ENCODE measurements at places on chromosomes 11 and 22.

GRCh38 chr22:40215266-40215665 is 37.5 kb downstream of the TNRC6B start:
- peak; percentile 76 for DNase-seq

GRCh38 chr22:20036535-20037392 is 15.9 kb downstream of the TANGO2 start:
- DNase-seq, result no peak

GRCh38 chr11:14554959-14555358 is 34.8 kb upstream of the PSMA1 start:
- DNase-seq, result peak; percentile 76

GRCh38 chr11:45820211-45820857 is 15.4 kb downstream of the SLC35C1 start:
- no peak for DNase-seq

DNA sequence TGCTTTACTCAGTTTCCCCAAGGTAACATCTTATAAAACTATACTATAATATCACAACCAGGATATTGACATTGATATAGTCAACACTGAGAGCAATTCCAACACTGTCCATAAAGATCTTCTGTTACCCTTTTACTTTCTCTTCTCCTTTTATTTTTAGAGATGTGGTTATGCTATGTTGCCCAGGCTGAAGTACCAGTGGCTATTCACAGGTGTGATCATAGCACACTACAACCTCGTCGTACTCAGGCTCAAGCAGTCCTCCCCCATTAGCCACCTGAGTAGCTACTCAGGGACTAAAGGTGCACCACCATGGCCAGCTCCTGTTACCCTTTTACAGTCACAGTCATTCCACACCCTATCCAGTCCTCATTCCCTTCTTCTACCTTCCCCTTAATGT is 119.7 kb downstream of the CWF19L2 start:
- no peak for DNase-seq

DNA sequence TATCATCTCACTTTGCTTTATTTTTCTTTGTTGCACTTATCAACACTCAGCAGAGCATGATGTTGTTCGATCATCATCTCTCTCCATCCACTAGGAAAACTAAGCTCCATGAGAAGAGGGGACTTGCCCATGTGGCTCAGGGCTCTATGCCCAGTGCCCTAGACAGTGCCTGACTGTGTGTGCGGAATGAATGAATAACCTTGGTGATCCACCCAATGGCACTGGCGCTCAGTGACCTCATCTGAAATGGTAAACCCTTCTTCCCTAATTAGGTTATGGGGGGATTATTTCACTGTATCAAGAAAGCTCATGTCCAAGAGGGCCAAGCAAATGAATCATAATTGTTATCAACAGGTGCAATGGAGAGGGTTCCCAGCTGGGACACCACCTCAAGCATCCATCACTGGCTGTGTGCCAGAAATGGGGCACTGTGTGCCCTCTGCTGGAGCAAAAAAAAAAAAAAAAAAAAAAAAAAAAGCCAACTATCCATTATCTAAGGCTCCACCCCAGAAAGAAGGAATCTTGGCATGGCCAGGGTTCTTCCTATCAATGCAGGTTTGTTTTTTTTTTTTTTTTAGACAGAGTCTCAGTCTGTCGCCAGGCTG is 172.6 kb downstream of the LARGE1 start:
- no peak for DNase-seq

DNA sequence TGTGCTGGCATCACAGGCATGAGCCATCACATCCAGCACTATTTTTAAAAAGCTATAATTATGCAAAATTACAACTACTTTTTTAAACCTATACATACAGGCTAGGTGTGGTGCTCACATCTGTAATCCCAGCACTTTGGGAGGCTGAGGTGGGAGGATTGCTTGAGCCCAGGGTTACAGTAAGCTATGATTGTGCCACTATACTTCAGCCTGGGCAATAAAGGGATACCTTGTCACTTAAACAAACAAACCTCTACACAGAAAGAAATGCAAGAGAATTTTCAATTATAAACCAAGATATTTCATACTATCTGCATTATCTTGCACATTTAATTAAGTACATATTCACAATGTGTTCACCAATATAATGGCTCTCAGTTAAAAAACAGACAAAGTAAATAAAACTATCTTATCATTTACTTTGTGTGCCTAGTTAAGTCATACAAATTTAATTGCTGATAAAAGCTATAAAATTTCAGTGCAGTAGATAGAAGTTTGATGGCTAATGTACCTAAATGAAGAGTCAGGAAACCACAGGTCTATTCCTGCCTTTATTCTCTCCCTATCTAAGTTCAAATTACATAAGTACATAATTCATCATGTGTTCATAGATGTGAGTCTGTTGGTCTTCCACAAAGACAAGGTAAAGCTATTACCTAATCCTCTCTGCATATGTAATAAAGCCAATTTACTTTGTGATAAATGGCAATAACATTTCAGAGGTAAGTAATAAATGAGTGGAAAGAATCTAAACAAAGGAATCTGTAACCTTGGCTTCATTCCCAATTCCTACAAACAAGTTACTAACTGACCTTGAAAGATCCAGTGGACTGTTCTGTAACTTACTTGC is 9.0 kb upstream of the RDX start:
- DNase-seq, result no peak

DNA sequence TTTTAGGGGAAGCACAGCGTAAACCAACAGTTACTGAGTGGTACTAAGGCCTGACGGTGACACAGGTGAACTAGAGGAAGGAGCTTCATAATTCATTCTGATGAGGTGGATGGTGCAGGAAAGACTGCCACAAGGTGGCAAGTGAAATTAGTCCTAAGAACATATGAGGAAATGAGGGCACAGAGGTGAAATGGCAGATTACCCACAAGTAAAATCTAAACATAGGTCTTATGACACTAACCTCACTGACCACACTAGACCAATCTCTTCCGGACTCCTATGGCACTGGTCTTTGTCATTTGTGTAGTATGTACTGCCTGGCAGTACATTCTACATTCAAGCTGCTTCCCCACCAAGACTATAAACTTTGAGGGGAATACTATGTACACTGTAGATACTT is 20.2 kb downstream of the GAB2 start:
- no peak for DNase-seq

DNA sequence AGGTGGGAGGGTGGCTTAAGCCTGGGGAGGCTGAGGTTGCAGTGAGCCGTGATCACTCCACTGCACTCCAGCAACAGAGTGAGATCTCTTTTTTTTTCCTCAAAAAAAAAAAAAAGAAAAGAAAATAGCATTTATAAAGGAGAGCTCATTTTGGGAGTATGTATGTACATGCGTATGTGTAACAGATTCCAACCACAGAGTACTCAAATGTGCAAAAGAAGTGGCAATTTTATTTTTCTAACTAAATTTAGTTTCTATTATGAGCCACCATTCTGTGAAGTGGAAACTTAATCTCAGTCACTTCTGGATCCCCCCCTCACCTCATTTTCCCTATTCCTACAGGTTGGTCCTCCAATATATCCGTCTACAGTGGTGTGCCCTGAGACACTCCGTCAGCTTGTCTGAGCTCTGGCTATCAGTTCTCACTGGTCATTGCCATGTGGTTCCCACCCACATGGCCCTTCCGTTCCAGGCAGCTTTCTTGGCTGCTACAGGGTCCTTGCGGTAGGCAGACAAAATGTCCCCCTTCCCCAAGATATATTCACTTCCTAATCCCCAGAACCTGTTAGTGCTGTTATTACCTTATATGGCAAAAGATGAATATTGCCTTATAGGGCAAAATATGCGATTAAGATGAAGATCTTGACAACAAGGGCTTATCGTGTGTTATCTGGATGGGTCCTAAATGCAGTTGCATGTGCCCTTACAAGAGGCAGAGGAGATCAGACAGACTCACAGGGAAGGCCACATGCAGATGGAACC is 35.8 kb upstream of the TSKU start:
- no peak for DNase-seq

DNA sequence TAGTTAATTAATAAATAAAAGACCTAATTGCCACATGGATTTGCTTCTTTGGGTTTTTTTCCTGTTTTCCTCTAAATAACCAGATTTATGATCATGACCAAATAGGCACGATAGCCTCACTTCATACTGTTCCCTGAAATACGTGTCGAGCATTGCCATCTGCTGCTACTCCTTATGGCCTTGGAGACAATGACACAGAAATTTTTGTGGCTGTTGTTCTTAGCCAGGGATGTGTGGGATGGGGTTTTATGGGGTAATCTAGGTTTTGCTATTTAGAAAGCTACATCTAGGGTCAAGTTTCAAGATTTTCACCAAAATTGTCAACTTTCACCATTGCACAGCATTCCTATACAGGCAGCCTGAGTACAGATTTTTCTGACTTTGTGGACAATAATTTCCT is 145.2 kb downstream of the DBX1 start:
- DNase-seq, result no peak

DNA sequence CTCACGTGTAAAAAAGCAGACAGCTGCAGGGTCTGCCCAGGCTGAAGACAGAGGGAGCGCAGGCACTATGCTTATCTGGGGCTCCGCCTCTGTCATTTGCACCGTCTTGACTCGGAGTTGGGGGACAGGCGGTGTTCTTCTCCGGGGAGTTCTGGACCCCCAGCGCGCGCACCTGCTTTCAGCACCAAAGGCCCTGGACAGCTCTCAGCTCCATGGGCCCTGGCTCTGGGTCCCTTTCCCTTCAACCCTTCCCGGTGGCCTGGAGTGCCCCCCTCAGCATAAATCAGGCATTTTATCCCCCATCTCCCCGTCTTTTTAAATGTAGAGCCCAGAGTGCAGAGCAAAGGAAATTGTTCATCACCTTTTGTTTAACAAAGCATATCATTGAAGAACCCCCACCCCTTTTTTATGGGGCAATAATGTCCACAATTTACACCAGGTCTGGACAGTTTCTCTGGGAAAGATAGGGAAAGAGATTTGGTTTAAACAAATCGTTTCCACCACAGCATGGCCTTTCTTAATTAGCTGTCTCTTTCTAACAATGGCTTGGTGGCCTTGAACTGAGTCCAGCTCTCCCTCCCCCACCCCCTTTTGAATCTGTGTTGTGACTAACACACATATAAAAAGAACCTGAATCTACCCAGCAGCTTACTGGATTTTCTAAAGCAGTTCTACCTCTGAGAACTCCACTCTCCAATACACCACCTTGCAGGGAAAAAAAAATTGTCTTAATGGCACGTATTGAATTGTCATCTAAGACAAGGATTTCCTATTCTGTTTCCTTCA is 1.7 kb downstream of the SEZ6L start:
- DNase-seq, result peak; percentile 43

- peak; percentile 80 for DNase-seq
Measured at GRCh38 chr11:44556735-44557409, 8.6 kb upstream of the CD82 start.

DNA sequence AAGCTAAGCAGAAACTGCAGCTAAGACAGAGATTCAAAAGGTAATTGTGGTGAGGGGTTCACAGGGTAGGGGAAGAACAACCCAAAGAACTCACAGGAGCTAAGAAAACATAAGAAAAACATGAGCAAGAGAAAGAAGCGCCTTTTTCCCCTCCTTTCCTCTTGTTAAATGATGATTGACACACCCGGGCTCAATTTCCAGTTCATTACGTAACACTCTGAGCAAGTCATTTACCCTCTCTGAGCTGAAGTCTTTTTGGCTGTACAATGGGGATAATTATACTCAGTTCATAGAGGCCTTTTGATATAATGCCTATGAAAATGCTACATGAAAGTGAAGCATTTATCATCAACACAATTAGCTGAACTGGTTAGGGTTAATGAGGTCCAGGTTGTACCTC is 17.2 kb downstream of the LRP4 start:
- no peak for DNase-seq

DNA sequence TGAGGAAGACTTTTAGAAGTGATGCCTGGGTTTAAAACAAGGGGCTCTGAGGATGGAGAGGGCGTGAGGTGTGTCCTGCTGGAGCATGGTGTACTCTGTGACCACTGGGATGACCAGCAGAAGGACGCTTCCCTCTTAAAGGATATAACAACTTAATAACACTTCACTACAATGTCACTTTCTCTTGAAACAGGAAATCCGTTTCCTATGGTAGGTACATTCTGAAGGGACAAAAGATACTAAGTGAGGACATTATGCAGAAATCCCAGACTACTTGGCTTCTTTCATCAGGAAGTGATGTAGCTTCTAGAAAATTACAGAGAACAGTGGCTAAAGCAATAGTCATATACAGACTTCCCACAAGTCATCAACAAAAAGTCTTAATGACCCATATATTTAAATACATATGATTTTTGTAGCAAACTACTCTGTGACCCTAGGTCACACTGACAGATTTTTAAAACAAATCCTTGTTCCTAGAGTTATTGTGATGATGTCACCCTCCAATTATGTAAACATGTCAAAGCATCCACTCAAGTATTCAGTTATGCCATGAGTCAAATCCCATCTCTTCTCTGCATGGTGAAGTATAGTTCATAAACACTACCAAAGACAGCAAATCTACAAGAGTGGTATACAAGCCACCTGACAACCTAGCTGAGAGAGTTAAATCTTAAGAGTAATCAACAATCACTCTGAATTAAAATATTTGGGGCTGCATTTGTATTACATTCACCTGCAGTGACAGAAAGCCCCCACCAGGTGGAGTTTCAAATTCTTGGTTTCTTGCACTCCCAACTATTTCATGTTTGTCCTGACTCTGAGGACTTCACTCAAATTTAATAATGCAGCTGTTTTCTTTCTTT is 32.8 kb downstream of the PITPNB start:
- no peak for DNase-seq

DNA sequence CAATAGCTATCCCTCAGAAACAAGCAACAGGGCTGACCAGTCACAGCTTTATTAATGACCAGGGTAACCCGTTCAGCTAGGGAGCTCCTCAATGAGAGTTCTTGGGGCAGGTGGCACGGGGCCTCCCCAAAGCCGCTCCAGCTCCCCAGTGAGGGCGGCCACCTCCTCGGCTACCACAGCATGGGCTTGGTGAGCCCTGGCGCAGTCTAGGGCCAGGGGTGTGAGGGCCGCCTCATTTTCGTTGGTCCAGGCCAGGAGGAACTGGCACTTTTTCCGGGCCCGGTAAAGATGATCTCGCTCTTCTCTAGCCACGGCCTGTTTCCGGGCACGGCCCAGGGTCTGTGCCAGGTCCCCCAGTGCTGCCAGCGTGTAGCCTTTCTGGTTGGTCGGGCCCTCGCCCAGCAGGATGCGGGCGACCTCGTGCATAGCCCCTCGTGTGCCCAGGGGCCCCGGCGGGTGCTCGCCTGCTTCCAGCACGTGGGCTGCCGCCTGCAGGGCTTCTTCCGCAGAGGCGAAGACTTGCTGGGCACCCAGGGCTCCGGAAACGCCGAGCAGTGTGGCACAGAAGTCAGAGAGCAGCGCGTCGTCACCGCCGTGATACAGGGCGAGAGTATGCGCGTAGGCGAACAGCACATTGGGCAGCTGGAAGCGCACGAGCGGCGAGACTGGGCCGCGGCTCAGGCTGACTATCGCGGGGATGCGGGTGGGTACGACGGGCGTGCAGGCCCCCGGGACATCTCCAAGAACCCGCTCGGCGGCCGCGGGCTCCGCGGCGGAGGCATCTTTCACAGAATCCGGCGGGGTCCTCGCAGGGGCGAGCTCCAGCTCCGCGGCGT is 913 bp downstream of the ZNHIT2 start:
- DNase-seq, result no peak
